Upper lobe of right lung (tissue), 1 donor: ENCODE measurements at places on chromosomes 11 and 22. TPM values are rescaled to one million over a fixed set of nuclear protein-coding genes. Genes with fewer than 3 reads are reported as not detected.

The VSIG10L2 gene
- not detected for total RNA-seq

DNA sequence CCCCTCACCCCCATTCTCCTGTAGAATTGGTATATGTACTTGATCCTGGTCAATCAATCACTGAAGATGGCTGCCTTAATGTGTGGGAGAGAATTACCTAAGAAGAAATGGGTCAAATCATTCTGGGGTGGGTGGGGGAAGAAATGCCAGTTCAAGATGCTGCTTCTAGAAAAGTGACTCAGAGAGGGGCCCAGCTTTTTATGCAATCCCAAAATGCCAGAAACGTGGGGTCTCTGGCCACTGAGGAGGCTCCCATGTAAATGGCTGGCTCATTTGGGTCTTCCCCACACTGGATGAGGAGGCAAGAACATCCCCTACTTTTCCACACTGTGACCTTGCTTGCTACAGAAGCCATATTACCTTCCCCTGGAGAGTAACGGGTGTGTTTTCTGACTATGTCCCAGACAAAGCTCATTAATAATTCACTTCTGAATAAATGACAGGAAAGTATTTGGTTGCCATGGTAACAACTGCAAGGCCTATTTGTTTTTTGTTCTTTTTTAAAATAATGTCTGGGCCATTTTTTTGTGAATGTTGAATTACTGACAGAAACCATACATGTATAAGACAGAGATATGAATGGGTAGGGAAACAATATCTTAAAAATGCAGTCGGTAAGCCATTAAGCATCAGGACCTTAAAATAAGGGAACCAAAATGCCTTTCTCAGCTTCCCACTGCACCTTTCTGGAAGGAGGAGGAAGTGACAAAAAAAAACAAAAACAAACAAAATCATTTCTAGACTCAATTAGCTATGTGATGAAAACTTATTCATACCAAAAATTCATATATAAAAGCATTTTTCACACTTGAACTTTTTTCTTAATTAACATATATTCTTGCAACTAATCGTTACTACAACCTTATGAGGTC lies 32.0 kb downstream of the SLC1A2 start:
- DNase-seq: no peak

- DNase-seq: peak; percentile 80
Measured at GRCh38 chr22:20430720-20431510, 6.7 kb downstream of the SCARF2 start.

GRCh38 chr11:65630215-65630614 lies 7.7 kb upstream of the SIPA1 start:
- no peak for DNase-seq
